ENCODE measurements at places on chromosomes 12 and 14.

- DNase-seq, result no peak
Measured at GRCh38 chr12:30977124-30977523, 50.6 kb downstream of the TSPAN11 start.

GRCh38 chr14:92694807-92695206, 53.6 kb downstream of the LGMN start:
- DNase-seq, result no peak

DNA sequence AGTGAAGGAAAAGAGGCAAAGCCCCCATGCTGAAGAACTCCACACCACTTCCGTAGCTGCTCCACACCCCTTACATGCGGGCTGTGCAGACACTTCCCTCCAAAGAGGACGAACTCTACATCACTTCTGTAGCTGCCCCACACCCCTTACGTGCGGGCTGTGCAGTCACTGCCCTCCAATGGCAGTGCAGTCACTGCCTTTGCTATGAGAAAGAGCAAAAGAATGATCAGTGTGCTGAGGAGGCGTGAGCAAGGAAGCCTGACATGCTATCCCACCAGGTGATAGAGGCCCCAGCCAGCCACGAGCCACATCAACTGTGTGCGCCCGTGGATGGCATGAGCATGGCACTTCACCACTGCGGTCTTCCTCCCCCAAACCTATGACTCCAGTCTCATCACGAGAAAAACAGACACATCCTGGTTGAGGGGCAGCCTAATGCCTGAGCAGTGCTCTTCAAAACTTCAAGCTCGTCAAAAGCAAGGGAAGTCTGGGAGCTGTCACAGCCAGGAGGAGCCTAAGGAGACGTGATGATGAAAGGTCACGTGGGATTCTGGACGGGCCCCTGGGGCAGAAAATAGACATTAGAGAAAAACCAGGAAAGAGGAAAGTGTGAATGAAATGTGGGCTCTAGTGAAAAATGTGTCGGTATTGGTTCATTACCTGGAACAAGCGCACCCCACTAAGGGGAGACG, 60.8 kb upstream of the C14orf180 start:
- no peak for DNase-seq

DNA sequence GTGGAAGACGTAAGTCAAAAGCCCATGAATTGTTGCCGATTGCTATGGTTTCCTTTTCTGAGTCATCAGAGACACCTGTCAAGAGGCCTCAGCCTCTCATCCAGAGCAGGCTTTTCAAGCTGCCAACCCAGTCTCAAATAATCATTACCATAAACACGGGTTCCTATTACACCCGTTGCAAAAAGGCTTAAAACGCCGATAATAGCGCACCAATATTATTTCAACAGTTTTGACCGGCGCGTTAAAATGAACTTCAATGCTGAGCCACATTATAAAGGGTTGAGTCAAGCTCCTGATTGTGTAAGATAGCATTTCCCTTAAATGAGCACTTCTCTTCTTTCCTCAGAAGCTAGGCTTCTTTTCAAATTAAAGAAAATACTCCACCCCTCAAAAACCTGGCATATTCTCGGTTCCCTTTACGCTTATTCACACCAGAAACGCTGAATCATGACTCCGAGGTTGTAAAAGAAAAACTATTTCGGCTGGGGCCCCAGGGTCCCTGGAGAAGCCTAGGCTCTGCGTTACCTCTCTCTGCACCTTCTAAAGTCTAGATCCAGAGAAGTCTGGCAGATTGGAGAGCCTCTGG, 1.4 kb downstream of the TMTC1 start:
- DNase-seq, result no peak

- no peak for DNase-seq
Measured at GRCh38 chr12:49635036-49635435, 11.7 kb downstream of the PRPF40B start.

DNA sequence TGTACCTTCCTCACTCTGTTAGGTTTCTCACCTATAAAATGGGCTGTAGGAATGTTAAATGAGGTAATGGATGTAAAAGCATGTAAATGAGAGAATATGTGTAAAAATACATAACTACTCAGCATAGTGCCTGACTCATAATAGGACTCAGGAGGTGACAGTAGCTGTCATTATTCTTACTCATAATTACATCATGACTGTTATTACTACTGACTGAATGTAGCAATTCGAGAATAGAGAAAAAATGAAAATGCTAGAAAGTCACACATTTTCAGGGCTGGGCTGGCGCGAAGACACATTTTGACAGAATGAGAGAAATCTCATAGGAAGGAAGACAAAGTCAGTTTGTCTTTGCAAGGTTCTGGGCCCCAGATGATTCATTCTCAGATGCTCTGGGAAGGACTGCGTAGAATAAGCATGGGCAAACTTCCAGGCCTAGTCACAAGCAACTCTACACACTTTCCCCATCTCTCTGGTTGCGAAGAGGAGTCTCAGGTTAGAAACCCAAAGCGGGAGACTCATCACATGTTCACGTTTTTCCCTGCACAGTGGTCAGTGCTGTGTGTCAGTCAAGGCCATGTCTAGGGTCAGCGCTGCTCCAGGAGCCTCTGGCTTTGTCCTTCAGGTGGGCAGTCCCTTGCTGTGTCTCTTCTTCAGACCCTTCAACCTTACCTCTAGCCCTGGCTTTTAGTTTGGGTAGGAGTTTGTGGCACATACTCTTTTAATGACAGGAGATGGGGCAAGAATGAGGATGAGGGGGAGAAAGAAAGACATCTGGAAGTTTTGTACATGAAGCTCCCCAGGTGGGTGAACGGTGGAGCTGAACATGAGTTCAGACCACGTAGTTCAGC, 8.4 kb downstream of the GPRC5A start:
- DNase-seq, result no peak

- DNase-seq, result no peak
Measured at GRCh38 chr12:54338698-54339296, 13.9 kb downstream of the COPZ1 start.

GRCh38 chr12:96112733-96113132, 77.3 kb upstream of the LTA4H start:
- DNase-seq, result no peak

GRCh38 chr12:53190108-53190729, 9.5 kb upstream of the CSAD start:
- DNase-seq, result no peak

DNA sequence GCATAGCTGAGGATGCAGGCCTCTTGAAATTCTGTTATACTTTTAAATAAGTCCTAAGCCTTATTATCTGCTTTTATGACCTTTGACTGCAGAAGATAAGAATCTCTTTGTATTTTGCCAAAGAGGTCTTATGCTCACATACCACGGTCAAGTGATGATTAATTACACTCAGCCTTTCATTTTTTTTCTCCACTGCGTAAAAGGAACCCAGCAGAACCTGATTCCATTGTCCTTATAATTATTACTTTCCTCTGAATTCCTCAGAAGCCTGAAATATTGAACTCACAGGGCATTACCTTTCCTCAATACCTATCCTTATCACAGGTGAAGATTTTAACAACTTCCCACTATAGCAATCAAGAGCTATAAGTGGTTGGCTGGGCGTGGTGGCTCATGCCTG, 498.7 kb upstream of the RPL10L start:
- no peak for DNase-seq

GRCh38 chr12:112439769-112440168, 21.0 kb downstream of the PTPN11 start:
- no peak for DNase-seq

DNA sequence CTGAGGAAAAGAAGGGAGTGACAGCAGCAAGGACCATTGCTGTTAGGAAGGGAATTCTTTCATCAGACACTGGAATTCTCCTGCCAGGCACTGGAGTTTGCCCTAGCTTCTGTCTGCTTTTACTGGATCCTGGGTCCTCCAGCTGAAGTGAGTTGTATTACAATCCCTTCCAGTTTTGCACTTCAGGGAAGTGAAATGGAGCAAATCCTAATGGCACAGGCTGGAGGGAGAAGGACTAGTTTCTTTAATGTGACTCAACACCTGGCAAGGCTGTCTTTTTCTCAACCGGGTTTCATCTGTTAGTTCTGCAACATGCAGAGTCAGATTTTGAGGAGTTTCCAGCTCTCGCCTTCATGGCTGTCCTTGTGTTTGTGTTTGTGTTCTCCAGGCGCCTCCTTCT, 45.8 kb downstream of the ETV6 start:
- no peak for DNase-seq

DNA sequence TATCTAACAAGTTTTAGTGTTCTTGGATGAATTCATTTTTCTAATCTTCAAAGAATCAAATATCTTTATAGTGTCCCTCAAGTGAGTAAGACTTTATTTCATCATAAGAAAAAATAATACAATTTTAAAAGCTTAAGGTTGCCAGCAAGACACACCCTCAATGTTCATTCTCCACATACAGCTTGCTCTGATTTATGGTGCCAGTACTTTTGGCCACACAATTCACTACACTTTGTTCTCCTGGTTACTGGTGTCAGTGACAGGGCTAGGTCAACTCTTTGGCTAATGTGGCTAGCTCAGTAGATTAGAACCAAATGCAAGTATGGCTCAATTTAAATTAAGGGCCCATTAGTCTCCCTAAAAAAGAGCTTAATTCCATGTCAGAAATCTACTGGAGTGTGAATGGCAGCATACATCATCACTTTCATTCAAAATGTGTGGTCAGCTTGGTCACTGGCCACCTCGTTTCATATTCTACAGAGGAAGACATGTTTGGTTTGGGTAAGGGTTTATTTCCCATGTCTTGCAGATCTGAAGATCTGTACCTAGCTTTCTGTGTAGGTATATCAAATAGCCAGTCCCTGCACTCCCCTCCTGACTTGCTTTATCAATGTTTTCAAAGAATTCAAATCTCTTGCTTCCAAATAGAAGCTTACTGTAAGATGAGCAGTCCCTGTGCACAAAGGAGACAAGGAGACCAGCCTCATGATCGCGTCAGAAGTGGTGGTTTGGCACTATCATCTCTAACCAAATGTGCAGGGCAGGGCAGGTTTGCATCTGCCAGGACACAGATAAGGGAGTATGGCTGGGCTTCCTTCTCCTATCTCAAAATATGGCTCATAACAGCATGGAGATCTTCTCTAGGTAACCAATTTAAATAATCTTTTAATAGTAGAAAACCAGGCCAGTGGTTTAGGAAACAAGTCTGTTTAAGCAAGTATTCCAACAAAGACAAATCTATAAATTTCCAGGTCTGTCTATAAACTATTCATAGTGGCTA, 31.3 kb downstream of the HECTD4 start:
- DNase-seq, result no peak

GRCh38 chr14:72920008-72920407, 6.3 kb upstream of the DCAF4 start:
- no peak for DNase-seq

DNA sequence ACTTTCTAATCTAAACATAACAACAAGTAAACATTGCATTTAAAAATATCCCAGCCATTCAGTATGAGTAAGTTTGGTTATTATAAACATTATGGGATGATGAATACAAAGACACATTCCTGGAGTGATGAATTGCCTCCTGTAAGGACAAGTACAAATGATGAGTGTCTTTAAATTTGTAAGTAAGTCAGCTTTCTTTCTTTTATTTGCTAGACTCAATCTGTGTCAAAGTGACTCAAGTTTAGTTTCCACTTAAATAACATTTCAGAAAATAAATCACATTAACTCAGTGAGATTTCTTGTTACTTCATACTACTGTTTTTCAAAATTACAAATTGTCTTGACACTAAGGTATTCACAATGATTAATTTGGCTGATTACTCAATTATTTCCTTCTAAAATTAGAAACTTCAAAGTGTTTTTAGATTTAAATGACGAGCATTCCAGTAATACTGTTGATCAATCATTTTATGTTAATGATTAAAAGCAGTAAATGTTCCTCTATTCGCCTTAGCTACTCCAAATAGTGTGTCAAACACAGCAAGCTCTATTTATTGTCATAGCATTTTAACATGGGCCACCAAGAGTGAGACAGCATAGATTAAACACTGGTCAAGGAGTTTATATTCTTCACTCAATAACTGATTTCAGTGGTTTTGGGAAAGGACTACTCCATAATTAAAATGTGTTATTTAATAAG, 658.0 kb upstream of the MDGA2 start:
- DNase-seq, result no peak

- no peak for DNase-seq
Measured at GRCh38 chr12:89351489-89352241, 636 bp downstream of the DUSP6 start.

DNA sequence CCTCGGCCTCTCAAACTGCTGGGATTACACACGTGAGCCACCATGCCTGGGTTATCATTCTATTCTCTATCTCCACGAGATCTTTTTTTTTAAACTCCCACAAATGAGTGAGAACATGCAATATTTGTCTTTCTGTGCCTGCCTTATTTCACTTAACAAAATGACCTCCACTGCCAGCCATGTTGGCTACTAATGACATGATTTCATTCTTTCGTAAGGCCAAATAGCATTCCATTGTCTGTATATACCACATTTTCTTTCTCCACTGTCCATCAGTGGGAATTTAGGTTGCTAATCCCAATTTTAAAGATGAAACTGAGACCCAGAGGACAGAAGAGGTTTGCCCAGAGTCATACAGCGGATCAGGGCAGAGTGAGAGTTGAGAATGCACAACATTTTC, 10.9 kb upstream of the TRPV4 start:
- DNase-seq, result no peak

- DNase-seq, result no peak
Measured at GRCh38 chr12:75389061-75389460, 1.8 kb upstream of the GLIPR1L2 start.

DNA sequence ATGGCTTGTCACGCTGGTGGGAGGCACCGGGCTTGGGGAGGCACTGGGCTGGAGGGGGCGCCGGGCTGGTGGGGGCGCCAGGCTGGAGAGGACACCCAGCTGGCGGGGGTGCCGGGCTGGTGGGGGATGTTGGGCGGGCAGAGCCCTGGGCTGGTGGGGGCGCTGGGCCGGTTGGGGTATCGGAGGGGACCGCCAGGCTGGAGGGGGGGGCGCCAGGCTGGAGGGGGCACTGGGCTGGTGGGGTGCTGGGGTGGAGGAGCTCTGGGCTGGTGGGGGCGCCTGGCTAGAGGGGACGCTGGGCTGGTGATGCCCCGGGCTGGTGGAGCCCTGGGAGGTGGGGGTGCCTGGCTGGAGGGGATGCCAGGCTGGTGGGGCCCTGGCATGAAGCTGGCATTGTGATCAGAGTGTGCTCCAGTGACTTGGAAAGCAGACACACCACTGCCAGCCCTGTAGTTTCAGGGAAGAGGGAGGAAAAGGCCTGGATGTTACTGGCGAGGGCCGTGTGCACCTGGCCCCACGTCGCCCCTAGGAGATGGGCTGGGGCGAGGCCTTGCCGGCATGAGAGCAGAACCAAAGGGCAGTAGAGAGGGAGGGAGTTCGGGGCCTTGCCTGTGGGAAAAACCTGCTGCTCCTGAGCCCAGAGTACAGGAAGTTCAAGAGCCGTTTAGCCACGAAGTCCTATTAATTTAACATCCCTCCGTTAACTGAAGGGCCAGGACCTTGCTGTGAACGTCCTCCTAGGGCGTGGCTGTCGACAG, 13.1 kb downstream of the TEDC1 start:
- DNase-seq, result no peak

DNA sequence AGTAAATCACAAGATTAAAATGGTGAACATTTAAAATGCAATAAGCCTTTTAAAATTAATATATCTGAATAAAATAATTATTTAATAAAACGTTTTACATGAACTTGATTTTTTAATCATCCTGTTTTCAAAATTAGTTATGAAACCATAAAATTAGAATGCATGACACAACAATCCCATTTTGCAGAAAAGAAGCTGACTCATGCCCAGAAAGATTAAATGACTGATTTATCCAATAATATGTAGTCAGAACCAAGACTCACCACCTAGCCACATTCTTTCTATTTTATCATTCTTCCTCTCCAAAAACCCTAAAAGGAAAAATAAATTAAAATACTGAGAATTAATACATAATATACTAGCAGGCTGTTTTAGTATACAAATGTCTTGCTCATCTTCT, 83.0 kb upstream of the LGR5 start:
- DNase-seq, result no peak

- no peak for DNase-seq
Measured at GRCh38 chr12:45418520-45418919, 202.6 kb downstream of the ANO6 start.

All from stimulated activated CD8-positive, alpha-beta memory T cell treated with anti-CD3 and anti-CD28 coated beads, Interleukin-15, amount 100 ng/mL, for 1 hour (primary cell).